ENCODE measurements at places on chromosomes 2 and 18.

GRCh38 chr2:169480079-169480465, 778 bp downstream of the BBS5 start:
- no peak for DNase-seq

GRCh38 chr2:49154891-49155290, 576 bp upstream of the FSHR start:
- DNase-seq = no peak

- DNase-seq = no peak
These were observed 160.3 kb downstream of the EN1 start for GRCh38 chr2:118687192-118687591.

DNA sequence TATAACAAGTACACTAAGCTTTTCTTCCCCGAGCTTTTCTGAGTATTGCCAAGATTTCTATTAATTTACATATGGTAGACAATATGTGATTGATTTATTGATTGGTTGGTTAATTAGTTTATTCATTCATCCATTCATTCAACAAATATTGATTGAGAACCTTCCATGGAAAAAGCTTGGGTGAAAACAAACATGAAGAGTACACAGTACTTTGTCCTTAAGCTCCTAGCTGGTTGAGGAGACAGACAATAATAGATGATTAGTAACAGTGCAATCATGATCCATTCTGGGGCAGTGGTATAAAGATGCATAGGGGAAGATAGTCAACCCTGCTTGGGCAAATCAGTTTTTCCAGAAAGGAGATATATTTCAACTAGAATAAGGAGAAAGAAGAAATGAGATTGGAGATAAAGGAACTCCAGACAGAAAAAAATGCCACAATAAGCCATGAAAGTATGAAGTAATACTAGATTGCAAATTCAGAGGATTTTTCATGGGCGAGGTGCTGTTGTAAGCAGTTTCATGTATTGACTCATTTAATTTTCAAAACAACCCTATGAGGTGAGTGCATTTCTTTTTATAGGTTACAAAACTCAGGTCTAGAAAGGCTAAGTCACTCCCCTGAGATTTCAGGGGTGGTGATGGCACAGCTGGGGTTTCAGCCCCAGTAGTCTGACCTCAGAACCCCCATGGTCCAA, 129.5 kb downstream of the RND3 start:
- DNase-seq = no peak

DNA sequence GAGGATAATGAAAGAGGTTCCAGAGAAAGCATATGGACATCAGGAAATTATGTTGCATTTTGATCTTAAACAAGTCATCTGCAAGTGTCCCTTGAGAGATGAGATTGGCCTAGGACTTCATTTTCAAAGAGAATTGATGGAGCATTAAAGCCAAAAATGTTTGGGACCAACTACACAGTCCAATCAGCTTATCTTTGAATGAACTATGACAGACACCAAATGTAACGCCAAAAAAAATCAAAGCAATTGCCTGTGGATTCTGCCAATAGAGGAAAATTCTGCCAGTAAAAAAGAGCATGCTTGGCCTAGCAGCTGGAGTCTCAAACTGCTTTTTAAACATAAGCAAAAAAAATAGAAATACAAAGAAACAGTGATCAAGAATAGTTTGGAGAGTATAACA, 594.5 kb upstream of the CHAC2 start:
- DNase-seq = no peak

DNA sequence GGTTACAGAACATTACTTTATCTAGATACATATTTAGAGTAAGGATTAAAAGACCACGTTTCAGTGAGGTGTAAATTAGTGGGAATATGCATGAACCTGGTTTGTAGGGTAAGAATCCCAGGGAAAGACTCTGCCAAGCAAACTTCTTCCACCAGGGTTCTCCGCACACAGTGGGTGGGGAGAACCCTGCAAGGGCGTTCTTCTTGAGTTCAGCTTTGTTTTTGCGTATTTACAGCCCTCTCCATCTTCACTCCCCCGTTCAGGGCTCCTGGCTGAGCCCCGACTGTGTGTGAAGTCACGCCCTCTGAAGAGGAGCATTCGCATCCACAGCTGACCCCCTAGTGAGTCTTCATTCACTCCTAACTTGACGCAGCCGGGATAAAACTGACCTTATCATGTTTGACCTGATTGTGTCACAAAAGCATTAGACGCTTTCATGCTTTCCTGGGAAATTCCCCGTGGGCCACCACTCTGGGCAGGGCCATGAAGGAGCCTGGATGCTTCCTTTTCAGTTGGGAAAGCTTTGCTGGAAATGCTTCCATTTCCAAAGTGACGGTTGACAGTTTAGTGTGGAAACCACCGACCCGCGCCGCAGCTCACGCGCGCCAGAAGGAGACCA, 1.0 kb downstream of the ALKAL2 start:
- no peak for DNase-seq
